ENCODE measurements at places on chromosomes 1 and 21. TPM values are rescaled to one million over a fixed set of nuclear protein-coding genes. Genes with fewer than 3 reads are reported as not detected.

Gene PLA2G2D
- total RNA-seq: not detected

Gene MYBPHL
- total RNA-seq: not detected

Gene SPATA21
- total RNA-seq: not detected

Gene KCNH1
- total RNA-seq: 0.34 TPM

Gene CFAP45
- total RNA-seq: 0.18 TPM

- peaks cover 12% of the 10 kb centered on the region for H3K4me1 ChIP-seq
- peak overlapping the region; percentile 83 for H3K4me3 ChIP-seq
- H3K36me3 ChIP-seq: no peaks in the 10 kb centered on the region
- H3K27ac ChIP-seq: peak overlapping the region; percentile 87
- no peak for DNase-seq
- H3K27me3 ChIP-seq: no peaks in the 10 kb centered on the region
These were observed 1.2 kb downstream of the SCAF4 start for GRCh38 chr21:31730712-31731055.

GRCh38 chr1:177067752-177068410, 96.6 kb downstream of the ASTN1 start:
- H3K4me1 ChIP-seq: peaks cover 7% of the 10 kb centered on the region
- peaks cover 13% of the 10 kb centered on the region for H3K27me3 ChIP-seq
- DNase-seq: no peak
- no peak overlapping the region for H3K27ac ChIP-seq
- no peaks in the 10 kb centered on the region for H3K36me3 ChIP-seq

- H3K4me1 ChIP-seq: no peaks in the 10 kb centered on the region
- H3K27ac ChIP-seq: no peak overlapping the region
- H3K36me3 ChIP-seq: peaks cover 37% of the 10 kb centered on the region
- no peaks in the 10 kb centered on the region for H3K27me3 ChIP-seq
- DNase-seq: no peak
These were observed 192.2 kb upstream of the TNR start for GRCh38 chr1:175935566-175936115.

- no peak for DNase-seq
- H3K4me3 ChIP-seq: no peak overlapping the region
- no peaks in the 10 kb centered on the region for H3K36me3 ChIP-seq
- H3K27ac ChIP-seq: no peak overlapping the region
These were observed 188.1 kb downstream of the TNR start for GRCh38 chr1:175555266-175555665.

DNA sequence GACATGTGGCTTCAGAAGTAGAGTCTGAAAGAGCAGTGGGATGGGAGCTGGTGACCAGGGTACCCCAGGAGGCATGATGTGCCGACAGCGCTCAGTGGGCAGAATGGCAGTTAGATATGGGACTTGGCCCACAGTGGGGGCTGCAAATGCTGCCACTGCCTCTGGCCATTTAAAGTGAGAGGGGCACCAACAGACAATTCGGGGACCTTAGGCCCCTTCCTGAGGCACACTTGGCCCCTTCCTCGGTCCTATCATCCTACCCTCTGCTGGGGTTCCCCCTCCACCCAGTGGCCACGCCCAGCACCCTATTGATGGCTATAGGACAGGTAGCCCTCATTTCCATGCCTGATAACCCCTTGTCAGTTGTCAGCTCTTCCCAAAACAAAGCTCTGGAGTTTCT, 36.6 kb upstream of the EPHA8 start:
- H3K4me3 ChIP-seq: no peak overlapping the region
- no peaks in the 10 kb centered on the region for H3K27me3 ChIP-seq
- peaks cover 6% of the 10 kb centered on the region for H3K4me1 ChIP-seq
- DNase-seq: no peak
- H3K27ac ChIP-seq: no peak overlapping the region

GRCh38 chr1:229694053-229694693, 68.1 kb downstream of the URB2 start:
- no peak overlapping the region for H3K4me3 ChIP-seq
- H3K27ac ChIP-seq: peak overlapping the region; percentile 64
- no peaks in the 10 kb centered on the region for H3K27me3 ChIP-seq

- H3K27me3 ChIP-seq: no peaks in the 10 kb centered on the region
- no peaks in the 10 kb centered on the region for H3K4me1 ChIP-seq
- H3K36me3 ChIP-seq: peaks cover 27% of the 10 kb centered on the region
- no peak for DNase-seq
- no peak overlapping the region for H3K4me3 ChIP-seq
- H3K27ac ChIP-seq: no peak overlapping the region
These were observed 17.9 kb downstream of the EPRS1 start for GRCh38 chr1:220028346-220028895.

- H3K27me3 ChIP-seq: no peaks in the 10 kb centered on the region
- DNase-seq: no peak
- peak overlapping the region; percentile 77 for H3K27ac ChIP-seq
- no peaks in the 10 kb centered on the region for H3K36me3 ChIP-seq
These were observed 23.4 kb downstream of the OLFML3 start for GRCh38 chr1:114002492-114003239.

DNA sequence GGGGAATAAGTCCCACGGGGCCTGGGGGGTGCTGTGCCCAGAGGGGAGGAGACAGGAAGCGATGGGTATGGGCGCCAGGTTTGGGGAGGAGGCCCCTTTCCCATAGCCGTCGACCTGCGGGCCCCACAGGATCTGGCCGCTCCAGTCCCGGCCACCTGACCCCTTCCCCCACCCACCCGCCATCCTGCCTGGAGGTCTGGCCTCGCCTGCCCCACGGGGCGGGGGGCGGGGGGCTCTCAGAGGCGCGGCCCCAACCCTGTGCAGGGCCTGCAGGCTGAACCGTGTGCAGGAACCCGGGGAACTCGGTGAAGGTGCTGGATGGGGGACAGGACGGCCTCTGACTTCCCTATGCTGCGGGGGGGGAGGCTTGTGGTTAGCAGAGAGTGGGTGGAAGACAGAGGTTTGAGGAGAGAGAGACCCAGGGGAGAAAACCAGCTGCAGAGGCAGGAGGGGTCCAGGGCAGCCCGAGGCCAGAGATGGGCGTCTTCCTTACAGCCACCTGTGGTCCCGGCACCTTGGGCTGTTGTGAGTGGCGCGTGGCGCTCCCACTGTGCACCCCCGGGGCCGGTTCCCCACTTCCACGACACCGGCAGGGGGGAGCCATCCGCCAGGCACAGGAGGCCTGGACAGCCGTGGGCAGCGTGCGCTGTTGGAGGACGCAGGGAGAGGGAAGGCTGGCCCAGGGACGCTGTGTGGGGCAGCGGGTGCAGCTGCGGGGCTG, 2.5 kb upstream of the TNFRSF18 start:
- no peaks in the 10 kb centered on the region for H3K36me3 ChIP-seq
- peaks cover 2% of the 10 kb centered on the region for H3K4me1 ChIP-seq
- DNase-seq: no peak
- H3K27ac ChIP-seq: no peak overlapping the region
- peaks cover 26% of the 10 kb centered on the region for H3K27me3 ChIP-seq

- peaks cover 34% of the 10 kb centered on the region for H3K4me1 ChIP-seq
- peaks cover 3% of the 10 kb centered on the region for H3K36me3 ChIP-seq
These were observed 53.9 kb upstream of the GNG4 start for GRCh38 chr1:235703506-235703905.

DNA sequence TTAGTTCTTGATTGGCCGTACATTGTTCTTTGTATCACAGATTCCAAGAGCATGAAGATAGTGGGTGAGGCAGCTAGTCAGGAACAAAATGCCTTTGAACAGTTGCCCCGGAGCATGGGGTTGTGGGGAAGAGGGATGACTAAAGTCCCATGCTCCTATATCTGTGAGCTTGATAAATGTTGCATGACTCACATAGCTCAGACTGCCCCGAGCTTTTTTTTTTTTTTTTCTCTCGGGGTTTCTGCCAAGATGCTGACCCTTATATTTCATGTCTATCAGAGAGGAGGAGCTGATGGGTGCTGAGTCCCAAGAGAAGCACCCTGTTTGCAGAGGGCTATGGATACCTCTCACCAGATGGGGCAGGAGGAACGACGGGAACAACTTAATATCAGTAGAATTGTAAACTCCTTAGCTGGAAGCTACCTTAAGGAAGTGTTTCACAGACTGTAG, 40.6 kb downstream of the SRRM1 start:
- H3K36me3 ChIP-seq: no peaks in the 10 kb centered on the region
- peak overlapping the region; percentile 89 for H3K27ac ChIP-seq
- H3K4me1 ChIP-seq: peaks cover 27% of the 10 kb centered on the region
- no peak for DNase-seq
- H3K4me3 ChIP-seq: peak overlapping the region; percentile 34

GRCh38 chr1:21241771-21242581, 48.3 kb downstream of the ECE1 start:
- H3K27me3 ChIP-seq: no peaks in the 10 kb centered on the region
- no peaks in the 10 kb centered on the region for H3K4me1 ChIP-seq
- no peak overlapping the region for H3K27ac ChIP-seq
- H3K36me3 ChIP-seq: peaks cover 4% of the 10 kb centered on the region

- peaks cover 52% of the 10 kb centered on the region for H3K27me3 ChIP-seq
- H3K27ac ChIP-seq: no peak overlapping the region
- DNase-seq: no peak
These were observed 48.7 kb upstream of the CNTN2 start for GRCh38 chr1:204994086-204994862.

DNA sequence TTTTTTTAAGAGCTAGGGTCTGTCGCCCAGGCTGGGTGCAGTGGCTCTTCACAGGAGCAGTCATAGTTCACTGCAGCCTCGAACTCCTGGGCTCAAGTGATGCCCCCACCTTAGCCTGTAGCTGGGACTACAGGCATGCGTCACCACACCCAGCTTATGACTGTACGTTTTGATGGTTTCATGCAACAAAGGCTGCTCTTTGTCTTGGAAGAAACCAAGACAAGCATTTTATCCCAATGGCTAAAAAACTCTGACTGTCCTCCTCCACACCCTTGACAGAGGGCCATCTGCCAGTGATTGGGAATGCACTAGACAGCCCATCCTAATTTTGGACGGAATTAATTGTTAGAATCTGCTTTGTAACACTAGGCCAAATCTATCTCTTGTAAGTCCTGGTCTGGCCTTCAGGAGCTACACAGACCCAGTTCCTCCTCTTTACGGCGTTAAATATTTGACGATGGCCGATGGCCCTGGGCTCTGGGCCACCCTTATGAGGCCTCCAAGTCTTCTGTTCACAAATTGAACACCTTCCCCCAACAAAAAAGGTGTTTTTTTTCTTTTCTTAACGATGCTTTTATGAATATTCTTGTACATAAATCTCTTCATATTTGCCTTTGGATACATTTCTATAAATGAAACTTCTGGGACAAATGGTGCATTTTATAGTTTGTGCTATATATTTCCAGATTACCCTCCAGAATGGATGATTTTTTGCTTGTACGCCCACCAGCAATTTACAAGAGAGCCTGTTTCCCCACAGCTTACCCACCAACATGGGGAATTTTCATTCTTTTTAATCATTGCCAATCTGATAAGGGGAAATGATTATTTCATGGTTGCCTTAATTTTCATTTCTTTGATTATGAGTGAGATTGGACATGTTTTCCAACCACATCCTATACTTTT, 104.8 kb upstream of the SLC25A33 start:
- H3K4me3 ChIP-seq: no peak overlapping the region
- H3K4me1 ChIP-seq: peaks cover 30% of the 10 kb centered on the region
- DNase-seq: no peak
- H3K36me3 ChIP-seq: no peaks in the 10 kb centered on the region
- H3K27ac ChIP-seq: no peak overlapping the region

DNA sequence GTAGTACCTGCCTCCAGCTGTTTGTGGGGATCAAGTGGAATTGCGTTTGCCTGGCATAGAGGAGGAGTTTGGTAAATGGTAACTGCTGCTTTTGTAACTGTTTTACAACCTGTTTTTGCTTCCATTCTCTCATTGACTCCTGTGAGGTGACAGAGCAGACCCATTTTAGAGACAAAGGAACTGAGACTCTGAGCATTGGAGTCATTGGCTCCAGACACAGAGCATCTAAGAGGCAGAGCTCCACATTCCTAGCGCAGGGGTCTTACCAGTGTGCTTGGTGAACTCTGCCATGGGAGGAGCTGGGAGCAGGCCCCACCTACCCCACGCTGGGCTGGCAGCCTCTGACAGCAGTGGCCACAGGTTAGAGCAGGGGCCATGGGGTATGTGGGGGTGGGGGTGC, 2.4 kb downstream of the LDLRAP1 start:
- H3K27ac ChIP-seq: no peak overlapping the region
- no peak overlapping the region for H3K4me3 ChIP-seq
- peaks cover 18% of the 10 kb centered on the region for H3K4me1 ChIP-seq
- no peak for DNase-seq
- no peaks in the 10 kb centered on the region for H3K36me3 ChIP-seq
- peaks cover 3% of the 10 kb centered on the region for H3K27me3 ChIP-seq

GRCh38 chr1:208581209-208581608, 337.0 kb upstream of the PLXNA2 start:
- H3K4me3 ChIP-seq: no peak overlapping the region
- H3K36me3 ChIP-seq: no peaks in the 10 kb centered on the region
- H3K4me1 ChIP-seq: no peaks in the 10 kb centered on the region

DNA sequence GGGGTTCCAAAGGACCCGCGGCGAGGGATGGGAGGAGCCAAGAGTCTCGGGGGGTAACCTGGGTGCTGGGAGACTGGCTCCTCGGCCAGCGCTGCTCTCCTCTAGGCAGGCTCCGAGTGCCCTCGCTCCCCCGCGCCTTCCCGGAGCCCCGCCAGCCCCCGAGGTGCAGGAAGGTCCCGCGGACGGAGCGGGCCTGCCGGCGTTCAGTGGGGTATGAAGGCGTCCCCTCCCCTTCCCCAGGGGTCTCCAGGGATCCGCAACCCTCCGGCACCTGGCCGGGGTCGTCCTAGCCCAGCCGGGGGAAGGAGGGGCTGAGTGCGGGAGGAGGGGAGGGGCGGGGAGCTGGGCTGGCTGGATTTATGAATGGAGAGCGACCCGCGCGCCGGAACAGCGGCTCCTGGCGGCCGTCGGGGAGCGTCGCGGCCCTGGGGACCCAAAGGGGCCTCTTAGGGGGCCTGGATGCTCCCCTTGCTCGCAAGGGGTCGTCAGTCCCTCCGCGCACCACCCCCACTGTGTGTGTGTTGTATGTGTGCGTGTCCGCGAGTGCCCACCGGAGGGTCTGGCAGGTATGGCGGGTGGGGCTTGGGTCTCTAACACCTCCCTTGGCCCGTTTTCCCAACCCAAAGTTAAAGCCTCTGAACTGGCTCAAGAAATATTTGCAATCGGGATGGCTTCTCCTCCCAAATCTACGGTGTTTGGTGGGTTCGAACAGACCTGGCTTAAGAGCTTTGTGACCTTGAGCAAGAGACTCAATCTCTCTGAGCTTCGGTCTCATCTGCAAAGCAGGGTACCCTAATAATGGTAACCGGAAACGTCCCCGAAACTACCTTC, 642 bp downstream of the HCRTR1 start:
- peaks cover 20% of the 10 kb centered on the region for H3K27me3 ChIP-seq
- H3K4me3 ChIP-seq: peak overlapping the region; percentile 58
- H3K4me1 ChIP-seq: peaks cover 8% of the 10 kb centered on the region
- H3K36me3 ChIP-seq: no peaks in the 10 kb centered on the region
- no peak overlapping the region for H3K27ac ChIP-seq

DNA sequence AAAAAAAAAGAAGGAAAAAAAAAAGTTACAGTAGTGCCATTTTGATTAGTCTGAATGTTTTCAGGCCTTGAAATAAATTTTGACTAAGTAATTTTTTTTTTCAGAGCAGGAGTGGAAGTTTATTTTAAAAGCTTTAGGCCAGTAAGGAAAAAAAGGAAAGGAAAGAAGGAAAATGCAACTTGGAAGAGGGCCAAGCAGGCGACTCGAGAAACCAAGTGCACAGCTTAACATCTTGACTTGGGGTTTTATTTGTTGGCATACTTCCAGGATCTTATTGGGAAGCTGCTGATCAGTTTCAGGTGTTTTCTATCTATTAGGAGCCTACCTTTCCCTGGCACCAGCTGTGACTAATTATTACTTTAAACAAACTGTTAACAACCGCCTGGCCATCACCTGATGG, 41.7 kb downstream of the ATF3 start:
- no peak for DNase-seq
- no peak overlapping the region for H3K4me3 ChIP-seq
